ENCODE measurements at places on chromosomes 1 and 21. TPM values are rescaled to one million over a fixed set of nuclear protein-coding genes. Genes with fewer than 3 reads are reported as not detected.

Gene CATSPERE
- 1.1 TPM for total RNA-seq

Gene MRPS15
- 66.0 TPM for total RNA-seq

Gene CACNA1S
- not detected for total RNA-seq

Gene MRAP
- total RNA-seq, result not detected

Gene FAAH
- total RNA-seq, result 1.2 TPM

Gene BATF3
- total RNA-seq, result 2.5 TPM

Gene PLPPR4
- 0.07 TPM for total RNA-seq
